ENCODE measurements at places on chromosomes 3 and 15.
A peak's percentile ranks its signal among the peaks of the same experiment; 100 is the strongest.

- DNase-seq: no peak
These were observed 96.0 kb downstream of the TBC1D2B start for GRCh38 chr15:77981281-77982126.

- no peak for DNase-seq
These were observed 52.8 kb upstream of the LRIG1 start for GRCh38 chr3:66553441-66554113.

DNA sequence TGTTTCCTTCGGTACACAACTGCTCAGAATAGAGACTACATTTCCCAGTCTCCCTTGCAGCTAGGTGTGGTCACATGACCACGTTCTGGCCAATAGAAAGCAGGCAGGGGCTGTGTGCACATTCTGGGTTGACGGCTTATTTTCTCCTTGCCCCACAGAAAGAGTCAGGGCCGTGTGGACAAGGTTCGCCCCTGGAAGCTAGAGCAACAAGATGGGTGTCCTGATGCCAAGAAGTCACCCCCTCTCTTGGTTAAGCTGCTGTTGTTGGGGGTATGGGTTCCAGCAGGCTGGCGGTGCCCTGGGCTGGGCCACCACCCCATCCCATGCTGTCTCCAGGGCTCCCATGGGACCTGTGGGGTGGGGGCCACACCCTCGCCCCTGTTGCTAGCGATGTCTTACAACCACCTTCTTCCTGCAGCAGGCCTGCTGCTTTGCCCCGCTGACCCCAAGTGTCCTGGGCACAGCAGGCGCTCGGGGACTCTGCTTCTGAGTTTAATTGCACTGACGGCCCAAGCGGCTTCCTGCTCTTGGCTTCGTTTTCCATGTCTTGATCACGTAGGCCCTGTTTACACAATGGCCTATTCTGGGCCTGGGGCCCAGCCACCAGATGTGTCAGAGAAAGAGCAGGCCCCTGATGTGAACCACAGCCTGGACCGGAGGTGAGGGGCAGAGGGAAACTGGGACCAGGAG, 24.9 kb downstream of the ABTB1 start:
- no peak for DNase-seq

DNA sequence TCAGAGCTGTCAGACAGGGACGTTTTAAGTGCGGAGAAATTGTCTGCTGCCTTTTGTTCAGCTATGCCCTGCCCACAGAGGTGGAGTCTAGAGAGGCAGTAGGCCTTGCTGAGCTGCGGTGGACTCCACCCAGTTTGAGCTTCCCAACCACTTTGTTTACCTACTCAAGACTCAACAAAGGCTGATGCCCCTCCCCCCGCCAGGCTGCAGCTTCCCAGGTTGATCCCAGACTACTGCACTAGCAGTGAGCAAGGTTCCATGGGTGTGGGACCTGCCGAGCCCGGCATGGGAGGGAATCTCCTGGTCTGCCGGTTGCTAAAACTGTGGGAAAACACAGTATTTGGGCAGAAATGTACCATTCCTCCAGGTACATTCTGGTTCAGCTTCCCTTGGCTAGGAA, 282.1 kb downstream of the VGLL3 start:
- DNase-seq: no peak

DNA sequence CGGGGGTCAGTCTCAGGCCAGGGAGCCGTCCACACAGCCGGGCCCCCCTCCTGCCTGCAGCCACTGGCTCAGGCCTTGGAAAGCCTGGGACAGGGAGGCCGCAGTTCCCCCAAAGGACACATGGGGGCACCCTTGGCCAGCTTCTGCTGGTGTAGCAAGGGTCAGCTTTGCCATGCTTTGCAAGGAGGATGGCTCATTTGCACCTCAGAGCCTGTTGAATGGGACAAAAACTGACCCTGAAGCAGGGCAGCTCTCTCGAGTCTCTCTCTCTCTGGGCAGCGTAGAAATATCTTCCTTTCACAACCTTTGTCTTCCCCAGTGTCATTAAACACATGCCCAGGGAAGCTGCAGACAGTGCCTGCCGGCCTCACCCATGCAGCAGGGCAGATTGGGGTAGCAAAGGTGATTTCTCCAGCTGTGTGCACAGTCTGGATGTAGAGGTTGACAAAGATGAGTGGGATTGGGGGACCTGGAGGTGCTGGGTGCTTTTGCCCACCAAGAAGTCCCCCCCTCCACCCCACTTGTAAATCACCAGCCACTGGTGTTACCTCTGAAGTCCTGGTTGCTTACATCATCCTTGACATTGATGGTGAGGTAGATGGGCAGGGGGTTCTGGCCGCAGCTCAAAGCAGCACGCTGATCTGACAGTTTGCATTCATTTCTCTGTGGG, 17.4 kb upstream of the EHD4 start:
- DNase-seq: peak; percentile 87

DNA sequence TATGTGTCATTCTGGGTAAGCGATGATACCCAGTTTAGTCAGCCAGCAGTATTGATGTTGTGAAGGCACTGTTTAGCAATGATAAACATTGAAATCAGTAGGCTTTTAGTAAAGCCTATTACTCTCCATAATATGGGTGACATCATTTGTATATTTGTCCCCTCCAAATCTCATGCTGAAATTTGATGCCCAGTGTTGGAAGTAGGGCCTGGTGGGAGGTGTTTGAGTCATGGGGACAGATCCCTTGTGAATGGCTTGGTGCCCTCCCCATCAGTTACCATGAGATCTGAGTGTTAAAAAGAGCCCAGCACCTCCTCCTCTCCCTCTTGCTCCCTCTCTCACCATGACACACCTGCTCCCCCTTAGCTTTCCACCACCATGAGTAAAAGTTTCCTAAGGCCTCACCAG, 31.4 kb upstream of the FAN1 start:
- no peak for DNase-seq

DNA sequence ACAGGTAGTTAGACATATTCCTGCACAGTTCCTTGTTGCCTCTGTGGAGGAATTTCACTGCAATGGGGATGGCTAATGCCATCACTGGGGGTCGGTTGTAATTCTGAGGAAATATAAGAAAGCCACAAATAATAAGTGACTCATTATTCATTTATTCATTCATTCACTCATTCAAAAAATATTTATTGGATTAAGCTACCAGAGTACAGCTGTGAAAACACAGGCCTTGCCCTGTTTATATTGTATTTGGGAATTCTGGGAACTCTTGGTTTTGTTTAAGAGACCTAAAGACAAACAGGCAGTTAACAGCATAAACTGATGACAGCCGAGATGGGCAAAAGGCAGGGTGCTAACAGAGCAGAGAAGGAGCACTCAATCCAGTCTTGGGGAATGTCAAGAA, 23.6 kb downstream of the PTX3 start:
- DNase-seq: no peak

GRCh38 chr3:176663837-176664831, 533.1 kb downstream of the TBL1XR1 start:
- DNase-seq: no peak

GRCh38 chr3:11566478-11566877, 77.2 kb downstream of the VGLL4 start:
- DNase-seq: no peak

GRCh38 chr3:194177141-194177540, 41.2 kb downstream of the HES1 start:
- no peak for DNase-seq

DNA sequence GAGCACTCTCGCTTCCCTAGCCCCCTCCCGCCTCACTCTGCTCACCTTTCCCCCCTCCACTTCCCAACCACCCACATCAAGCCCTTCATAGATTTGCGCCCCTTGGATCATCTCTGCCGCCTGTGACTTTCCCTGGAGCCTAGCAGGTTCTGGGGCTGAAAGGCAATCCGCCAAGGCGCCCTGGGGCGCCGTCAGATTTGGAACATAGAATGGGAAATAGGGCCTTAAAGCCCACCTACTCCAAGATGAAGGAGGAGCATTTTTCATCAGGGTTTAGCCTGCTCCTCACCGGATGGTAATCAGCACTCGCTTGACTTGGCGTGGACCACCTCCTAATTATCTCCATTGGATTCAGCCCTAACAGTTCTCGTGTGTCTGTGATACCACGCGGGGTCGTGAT, 1.3 kb downstream of the CPNE4 start:
- no peak for DNase-seq

DNA sequence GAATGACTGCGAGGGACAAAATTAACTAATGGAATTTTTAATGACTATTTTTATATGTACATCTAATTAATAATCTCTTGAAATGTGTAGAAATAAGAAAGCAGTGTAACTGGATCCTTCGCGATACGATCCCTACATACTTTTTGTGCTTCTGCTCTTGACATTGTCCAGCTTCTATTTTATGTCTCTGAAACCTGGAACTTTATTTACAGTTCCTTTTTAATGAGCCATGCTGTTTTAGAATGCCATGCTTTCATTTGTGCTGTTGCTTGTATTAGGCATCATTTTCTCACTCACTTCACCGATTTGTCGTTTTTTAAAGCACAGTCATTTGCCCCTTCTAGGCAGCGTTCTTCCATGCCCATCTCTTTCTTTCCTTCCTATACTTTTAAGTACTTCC, 301.3 kb downstream of the EDEM1 start:
- DNase-seq: no peak

DNA sequence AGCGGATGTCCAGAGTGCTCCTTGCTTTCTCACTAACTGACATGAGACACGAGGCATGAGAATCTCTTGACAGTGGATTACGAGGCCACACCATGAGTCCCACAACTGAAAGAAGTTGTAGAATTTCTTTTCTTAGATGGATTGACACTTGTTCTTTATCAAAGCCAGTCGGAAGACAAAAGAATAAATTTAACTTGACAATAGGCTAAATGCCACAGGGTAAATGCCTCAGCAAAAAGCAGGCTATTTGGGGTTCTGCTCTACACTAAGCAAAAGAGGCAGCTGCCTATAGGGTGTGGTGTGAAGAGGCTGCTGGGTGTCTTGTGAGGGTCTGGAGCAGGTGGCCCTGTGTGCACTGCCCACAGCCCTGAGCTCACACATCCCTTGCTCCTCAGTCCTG, 135.1 kb upstream of the SEMA6D start:
- DNase-seq: no peak

DNA sequence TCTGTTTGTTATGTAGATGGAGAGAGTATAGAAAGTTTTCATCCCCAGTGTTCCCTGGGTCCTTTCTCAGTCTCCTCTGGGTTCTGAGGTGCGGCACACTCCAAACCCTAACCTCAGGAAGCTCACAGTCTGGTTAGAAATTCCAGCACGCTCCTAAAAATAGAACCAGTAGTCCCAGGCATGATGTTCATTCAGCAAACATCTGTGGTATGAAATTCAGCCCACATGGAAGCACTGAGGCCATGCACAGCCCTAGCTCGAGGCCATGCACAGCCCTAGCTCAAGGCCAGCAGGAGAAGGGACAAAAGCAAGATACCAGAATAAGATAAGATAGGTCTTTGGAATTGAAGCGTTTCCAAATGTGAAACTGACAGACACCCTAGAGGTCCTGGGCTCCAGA, 82.3 kb upstream of the OXTR start:
- no peak for DNase-seq

DNA sequence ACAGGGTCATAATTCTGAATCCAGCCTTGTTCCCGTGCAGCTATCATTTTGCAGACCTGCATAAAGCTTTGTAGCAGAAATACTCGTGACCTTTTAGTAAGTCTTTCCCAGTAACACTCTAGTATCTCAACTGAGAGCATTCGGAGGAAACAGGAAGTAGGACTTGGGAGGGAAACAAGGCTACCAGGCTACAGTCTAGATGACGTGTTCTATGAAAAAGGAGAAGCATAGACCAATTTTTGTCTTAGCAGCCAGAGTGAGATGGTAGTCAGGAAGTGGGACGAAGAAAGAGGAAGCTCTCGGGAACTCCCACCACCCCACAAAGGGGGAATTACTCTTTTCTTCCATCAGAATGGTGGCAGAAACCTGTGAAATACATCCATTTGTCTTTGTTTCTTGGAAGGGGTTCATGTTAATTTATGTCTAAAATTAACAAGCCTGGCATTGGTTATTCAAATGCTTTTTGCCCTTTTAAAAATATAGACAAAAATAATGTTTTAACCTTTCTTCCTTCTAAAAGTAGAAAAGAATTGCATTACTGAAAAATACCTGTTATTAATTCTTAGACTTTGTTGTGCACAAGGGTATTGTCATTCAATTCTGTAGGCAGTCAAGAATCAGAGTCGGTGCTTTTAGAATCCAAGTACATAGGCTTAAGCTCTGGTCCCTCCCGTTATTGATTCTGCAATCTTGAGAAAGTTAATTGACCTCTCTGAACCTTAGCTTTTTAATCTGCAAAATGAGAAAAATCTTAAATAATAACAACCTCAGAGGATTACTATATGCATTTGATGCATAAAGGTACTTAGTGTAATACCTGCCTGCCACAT, 1.6 kb upstream of the SUCNR1 start:
- no peak for DNase-seq

DNA sequence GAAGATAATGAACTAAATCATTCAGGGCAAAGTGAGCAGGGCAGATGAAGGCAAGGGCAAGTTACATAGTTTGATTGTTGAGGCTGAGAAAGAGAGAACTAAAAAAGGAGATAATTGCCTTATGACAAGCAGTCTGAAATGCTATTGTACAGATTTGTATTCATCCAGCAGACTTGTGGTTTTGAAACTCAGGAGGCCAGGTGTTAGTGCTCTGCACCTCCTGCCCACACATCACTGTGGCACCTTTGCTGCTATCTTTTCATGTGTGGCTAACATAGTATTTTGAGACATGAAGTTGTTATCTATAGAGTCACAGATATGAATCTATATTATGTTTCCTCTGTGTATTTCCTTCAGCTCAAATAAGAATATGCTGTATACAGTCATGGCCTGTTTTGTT, 24.3 kb upstream of the SUCLG2 start:
- no peak for DNase-seq

- no peak for DNase-seq
These were observed 307.8 kb upstream of the ARRDC4 start for GRCh38 chr15:97652700-97653167.

- DNase-seq: no peak
These were observed 7.9 kb upstream of the RTP3 start for GRCh38 chr3:46489875-46490274.

DNA sequence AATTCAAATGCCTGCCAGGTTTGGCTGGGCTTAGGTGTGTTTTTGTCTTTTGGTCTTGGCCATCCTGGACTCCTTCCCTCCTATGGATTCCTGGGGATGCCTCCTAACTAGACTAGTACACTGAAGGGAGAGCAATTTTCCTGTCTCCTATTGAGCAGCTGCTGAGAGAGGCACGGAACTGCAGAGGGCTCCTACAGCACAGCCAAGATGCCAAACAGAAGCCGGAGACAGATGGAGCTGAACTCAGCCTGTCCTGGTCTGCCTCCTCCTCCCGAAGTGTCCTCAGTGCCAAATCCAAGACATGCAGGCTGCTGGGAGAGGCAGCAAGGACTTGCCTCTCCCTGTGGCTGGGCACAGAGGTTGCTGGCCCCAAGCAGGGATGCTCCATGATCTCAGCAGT, 256.6 kb upstream of the PROK2 start:
- no peak for DNase-seq

DNA sequence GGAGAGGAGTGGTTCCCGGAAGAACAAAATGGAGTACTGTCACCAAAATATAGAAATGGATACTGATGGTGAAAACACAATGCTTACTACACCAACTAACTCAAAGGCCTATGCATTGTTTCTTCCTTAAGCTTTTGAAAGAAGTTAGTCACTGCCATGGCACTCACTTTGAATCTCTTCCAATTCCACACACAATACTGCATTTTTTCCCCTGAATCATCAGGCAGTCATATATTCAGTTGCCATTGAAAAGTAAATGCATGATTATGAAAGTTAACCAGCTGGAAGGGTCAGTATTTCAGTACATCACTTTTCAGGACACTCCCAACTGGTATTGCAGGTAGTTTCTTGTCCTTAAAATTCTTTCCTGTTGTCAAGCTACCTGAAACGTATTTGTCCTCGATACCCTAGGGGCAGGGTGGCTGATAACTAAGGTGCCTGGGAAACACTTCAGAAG, 9.0 kb upstream of the LRRFIP2 start:
- no peak for DNase-seq

- DNase-seq: peak; percentile 90
These were observed 13.6 kb upstream of the SMCO1 start for GRCh38 chr3:196528639-196529233.
